ENCODE measurements at places on chromosomes 12 and 14. TPM values are rescaled to one million over a fixed set of nuclear protein-coding genes. Genes with fewer than 3 reads are reported as not detected.

DNA sequence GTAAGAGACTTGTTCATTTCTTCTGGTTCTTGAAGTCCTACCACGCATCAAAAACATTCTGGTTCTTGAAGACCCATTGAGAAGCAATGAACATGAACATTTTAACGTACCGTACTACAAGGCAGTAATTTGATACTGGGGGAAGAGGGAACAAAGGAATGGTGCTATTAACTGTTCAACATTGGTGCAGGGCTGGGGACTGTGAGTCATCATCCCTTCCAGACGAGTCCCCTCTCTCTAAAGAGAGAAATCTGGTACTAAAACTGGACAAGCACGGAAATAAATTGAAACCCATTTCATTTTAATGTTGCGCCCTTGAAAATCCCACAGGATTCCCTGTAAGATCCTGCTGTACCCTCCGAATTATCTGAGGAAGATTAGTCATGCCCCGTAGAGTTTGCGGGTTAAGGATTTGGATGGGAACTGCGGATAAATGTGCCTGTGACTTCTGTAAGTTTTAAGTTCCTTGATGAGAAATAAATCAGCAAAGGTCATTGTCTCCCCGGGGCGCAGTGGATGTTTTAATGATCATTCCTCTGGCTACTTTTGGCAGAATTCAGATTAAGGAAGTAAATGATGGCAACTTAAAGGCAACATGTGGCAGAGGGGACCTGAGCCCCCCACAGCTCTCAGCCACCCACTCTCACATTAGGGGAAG is 78.6 kb downstream of the KCNK13 start:
- DNase-seq = no peak

The PHETA1 gene
- 8.4 TPM for total RNA-seq

- no peak for DNase-seq
These were observed 42.9 kb upstream of the CAPRIN2 start for GRCh38 chr12:30797689-30798088.

- DNase-seq = no peak
These were observed 25.1 kb upstream of the WNK1 start for GRCh38 chr12:727321-727720.

- DNase-seq = no peak
These were observed 90.7 kb upstream of the PTPRR start for GRCh38 chr12:71011261-71011660.

GRCh38 chr14:48584031-48584430 is 908.6 kb upstream of the MDGA2 start:
- no peak for DNase-seq

The NOP9 gene
- 29.8 TPM for total RNA-seq

The GPHN gene
- total RNA-seq = 11.6 TPM
